ENCODE measurements at places on chromosomes 11 and 22.

DNA sequence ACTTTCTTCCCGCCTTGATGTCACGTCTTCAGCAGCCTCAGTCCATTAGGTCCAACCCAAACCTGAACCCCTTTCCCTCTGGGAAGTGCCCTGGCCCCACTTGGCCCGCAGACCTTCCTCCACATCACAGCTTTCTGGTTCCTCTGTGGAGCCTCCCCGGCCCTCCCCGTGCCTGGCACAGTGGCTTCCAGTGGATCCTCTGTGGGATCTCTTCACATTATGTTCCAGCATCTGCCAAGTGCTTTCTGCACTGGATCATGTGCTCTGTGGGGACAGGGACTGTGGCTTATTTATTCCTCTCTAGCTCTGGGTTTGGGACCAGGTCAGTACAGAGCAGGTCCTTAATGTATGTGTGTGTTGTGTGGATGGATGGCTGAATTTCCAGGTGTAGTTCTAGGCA lies 30.9 kb downstream of the POLR3H start:
- DNase-seq = no peak

DNA sequence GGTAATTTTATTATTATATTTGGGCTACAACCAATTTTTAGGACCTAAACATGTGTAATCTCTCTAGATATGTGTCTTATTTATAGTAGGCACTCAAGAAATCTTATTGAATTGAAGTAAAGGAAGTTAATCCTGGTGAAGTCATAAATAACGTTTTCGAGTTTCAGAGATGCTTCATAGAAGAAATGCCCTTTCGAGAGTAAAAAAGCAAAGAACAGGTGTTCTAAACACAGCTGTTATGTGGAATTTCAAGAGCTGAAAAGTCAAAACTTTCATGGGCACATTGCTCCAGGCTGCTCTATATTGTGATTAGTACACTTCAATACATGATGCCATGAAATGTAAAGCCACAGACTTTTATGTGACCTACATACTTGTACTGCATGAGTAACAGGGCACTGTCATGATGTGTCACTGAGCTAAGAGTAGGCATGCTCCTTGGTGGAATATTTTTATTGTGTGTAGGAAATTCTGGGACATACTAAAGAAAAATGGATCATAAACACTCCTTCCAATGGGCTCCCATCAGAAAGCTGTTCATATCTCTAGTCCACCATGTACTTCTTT lies 7.2 kb upstream of the ELMOD1 start:
- DNase-seq = no peak

DNA sequence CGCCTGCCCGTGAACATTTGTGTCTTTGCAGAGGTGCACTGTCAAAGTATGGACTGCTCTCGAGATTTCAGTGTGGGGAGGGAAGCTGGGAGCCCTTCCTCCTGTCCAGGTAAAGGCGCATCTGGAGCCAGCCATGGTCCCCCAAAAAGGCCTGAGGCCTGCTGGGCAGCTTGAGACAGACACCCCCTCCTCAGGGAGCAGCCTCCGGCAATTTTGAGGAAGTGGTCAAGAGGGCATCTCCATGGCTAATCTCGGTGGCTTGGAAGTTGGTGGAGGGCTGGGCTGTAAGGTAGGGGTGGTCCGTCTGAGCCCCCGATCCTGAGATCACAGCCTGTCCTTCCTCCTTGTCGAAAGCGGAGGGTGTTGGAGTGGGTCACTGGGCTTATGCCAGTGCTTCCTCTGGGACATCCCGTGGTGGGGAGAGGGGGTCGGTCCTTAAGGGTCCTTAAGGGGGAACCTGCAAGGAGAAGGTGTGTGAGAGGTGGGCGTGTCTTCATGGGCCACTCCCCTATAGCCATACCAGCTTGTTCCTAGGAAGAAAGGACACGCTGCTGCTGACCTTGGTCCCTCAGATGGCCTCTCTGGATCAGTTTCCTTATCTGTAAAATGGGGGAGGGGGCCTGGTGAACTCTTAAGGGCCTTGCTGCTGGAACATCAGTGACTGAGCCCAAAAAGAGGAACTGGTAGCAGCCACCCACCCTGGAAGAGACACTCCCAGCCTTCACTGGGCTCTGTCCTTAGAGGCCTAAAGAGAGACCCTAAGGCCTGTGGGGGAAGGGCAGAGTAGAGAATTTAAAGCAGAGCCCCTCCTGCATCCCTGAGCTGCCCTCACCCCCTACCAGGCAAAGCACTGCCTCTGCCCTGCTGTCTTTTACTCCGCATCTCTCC lies 2.6 kb downstream of the KCNC1 start:
- no peak for DNase-seq

DNA sequence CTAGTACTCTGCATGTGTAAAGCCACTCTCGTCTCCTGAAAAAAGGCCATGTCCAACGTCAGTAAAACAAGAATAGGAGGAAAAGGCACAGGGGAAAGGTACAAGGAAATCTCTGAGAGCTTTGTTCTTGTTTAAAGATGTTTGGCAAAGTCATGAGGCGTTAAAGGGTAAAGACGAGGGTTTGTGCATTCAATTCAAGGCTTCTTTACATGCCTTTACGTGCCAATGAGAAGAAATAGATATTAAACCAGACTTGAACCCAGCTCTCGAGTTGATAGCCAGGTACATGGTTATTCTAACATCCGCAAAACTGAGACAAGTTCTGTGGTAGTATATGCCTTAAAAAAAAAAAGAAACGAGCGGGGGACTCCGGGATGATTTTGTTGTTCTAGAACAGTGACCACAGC lies 704 bp upstream of the CFL1 start:
- peak; percentile 32 for DNase-seq

- no peak for DNase-seq
Observed at GRCh38 chr11:122745111-122745510, 89.6 kb downstream of the UBASH3B start.

- no peak for DNase-seq
Observed at GRCh38 chr11:106763501-106763900, 254.8 kb downstream of the GUCY1A2 start.

DNA sequence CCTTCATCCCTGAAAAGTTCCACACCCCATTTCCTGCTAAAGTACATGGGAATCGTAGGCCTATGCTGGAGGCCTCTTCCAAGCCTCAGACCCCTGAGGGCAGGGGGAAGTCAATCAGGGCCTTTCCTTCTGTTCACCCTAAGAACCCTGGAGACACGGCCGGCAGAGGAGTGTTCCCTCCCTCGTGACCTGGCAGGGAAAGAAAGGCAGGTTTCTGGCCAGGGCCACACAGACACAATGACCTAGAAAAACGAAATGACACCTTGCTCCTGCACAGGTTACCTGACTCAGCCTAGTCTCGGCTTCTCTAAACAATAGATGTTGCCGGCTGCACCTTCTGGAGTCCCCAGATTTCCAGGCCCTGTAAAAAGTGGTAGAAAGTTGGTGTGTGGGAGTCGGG lies 60.6 kb upstream of the CADM1 start:
- no peak for DNase-seq

- peak; percentile 28 for DNase-seq
Observed at GRCh38 chr11:115170133-115170815, 333.9 kb downstream of the CADM1 start.

DNA sequence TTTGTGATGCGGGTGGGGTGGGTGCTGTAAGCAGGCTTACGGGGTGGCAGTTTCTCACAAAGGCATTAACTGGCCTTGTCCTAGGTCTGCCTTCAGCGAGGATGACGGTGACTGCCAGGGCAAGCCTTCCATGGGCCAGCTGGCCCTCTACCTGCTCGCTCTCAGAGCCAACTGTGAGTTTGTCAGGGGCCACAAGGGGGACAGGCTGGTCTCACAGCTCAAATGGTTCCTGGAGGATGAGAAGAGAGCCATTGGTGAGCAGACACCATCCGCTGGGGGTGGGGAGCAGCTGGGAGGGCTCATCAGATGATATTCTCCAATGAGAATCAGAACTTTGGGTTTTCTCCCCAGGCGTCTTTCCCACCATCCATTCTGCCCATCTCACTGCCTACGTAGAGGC lies 5.8 kb downstream of the TCN2 start:
- DNase-seq = no peak

DNA sequence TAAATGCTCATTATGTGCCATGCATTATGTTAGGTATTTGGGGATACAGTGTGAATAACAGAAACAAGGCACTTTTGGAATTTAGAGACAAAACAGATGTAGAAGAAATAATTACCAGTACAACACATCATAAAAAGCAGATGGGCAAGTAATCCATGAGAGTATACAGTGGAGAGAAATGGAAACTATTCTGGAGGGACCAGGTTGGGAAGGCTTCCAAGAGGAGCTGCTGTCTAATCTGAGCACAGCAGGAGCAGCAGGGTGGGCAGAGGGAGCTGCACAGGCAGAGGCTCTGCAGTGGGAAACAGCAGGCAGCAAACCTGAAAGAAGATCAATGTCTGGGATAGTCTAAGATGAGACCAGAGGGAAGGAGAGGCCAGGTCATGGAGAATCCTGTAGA lies 268.7 kb upstream of the CCDC90B start:
- DNase-seq = no peak

GRCh38 chr11:59429924-59430516 lies 3.8 kb upstream of the OR5A2 start:
- DNase-seq = peak; percentile 56

DNA sequence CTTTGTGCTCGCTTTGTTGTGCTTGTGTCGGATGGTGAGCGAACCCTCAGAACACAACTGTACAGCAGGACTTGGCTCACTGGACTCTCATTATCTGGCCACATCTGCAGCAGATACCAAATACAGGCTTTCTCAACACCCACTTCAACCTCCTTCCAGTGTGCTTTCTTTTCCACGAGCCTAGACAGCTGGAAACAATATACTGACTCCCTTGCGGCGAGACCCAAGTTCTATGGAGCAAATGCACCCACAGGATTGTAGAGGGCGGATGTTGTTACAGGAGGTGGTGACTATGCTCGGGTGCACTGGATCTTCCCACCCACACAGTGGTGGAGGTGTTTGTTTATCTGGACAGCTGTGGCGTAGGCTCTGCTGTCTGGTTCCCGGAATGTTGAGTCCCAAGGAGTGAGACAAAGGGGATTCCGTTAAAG lies 204.3 kb downstream of the TENM4 start:
- peak; percentile 24 for DNase-seq

Measured in lung microvascular endothelial cell (primary cell).